H7 (cell line): ENCODE measurements at places on chromosomes 4 and X. TPM values are rescaled to one million over a fixed set of nuclear protein-coding genes. Genes with fewer than 3 reads are reported as not detected.

IL2 gene
- not detected in 2 replicates for total RNA-seq

ANK2 gene
- 13.3 and 18.2 TPM in 2 replicates for total RNA-seq

STATH gene
- total RNA-seq: not detected in 2 replicates

CPEB2 gene
- 1.9 and 2.0 TPM in 2 replicates for total RNA-seq

SSX1 gene
- total RNA-seq: 0.14 and 0.18 TPM in 2 replicates

SLC38A5 gene
- 44.0 and 65.0 TPM in 2 replicates for total RNA-seq

GPR34 gene
- not detected in 2 replicates for total RNA-seq

PPP1R2C gene
- total RNA-seq: not detected in 2 replicates

SCD5 gene
- total RNA-seq: 2.3 and 4.8 TPM in 2 replicates

ZBTB49 gene
- 2.4 and 3.7 TPM in 2 replicates for total RNA-seq

DNA sequence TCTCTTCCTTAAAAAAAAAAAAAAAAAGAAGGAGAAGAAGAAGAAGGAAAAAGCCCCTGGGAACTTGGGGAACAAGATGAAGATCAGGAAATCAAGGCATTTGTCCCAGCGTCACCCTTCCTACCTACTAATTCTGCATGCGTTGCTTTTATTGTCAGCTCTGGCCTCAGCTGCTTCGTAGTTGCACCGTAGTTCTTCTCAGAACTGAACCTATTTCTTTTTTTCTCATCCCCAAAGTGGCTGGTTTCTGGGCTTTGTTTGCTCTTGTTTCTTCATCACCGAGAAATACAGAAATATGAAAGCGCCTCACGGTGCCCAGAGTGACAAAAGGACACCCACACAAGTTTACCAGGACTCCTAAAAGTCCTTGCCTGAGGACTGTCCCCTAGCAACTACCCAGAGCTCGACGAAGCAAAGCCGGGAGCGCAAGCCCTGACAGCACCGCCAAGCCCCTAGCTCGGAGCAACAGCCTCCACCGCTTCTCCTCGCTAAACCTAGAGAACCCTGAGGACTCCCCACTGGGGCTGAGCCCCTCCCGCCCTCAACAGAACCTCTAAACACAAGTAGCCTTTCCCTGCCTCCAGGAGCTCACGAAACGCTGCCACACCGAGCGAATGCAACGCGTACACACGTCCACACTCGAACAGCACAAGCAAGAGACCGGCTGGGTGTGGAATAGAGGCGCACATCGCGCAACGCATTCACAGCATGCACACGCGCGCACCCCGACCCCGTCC, 710 bp downstream of the PRKG2 start:
- peak; percentile 63 for DNase-seq

- peak; percentile 67 for DNase-seq
These were observed 8.1 kb downstream of the RTL5 start for GRCh38 chrX:72123471-72124185.

GRCh38 chr4:33090910-33091309, 2370.7 kb downstream of the PCDH7 start:
- no peak for DNase-seq

GRCh38 chr4:80270868-80271267, 4.4 kb downstream of the FGF5 start:
- no peak for DNase-seq

GRCh38 chr4:170671171-170671570, 581.4 kb upstream of the AADAT start:
- no peak for DNase-seq

DNA sequence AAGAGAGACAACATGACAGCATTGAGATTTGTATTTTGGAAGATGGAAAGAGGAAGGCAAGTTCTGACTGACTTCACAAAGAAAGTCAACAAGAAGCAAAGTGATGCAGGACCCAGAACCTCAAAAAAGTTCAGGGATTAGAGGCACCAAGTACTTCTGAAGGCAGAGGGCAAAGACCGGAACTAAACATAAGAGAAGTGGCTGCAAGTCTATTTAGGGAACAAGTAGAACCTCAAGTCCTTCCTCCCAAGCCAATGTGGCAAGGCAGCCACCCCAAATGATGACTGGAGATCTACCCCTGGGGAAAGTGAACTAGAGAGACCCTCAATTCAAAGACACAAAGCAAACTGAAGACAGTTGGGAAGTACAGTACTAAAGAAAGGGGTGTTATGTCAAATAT, 46.6 kb downstream of the SLC39A8 start:
- DNase-seq: no peak

DNA sequence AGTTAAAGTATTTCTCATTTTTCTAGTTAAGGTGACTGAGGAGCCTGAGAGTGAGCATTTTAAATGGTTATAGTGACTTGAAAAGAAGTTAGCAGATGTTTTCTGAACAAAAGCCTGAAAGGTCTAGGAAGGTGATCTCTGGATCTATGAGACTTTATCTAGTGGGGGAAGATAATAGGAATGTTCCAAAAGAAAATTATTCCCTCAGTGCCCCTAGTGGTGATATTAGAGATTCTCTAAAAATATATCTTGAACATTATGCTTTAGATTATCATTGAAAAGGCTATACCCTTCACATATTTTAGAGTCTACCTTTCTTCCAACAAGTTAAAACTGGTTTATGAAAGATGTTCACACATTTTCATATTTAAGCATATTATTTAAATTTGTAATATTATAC, 69.0 kb upstream of the SPANXN1 start:
- DNase-seq: no peak

DNA sequence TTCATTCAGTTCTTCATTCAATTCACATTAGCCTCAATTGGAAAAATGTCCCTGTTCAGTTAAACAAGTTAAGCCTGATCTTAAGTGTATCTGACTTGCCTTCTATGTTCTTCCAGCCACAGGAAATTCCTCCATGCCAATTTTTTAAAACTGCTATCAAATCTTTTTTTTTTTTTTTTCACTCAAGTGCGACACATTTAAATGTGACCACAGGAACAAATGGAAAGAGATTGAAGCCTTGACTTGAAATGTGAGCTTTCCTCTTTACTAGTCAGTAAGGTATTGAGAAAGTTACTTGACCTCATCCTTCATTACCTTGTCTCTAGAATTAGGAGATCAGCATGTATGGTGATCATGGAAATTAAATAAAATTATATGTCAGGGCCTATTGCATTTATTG, 165.1 kb downstream of the SLIT2 start:
- DNase-seq: no peak

- no peak for DNase-seq
These were observed 40.8 kb upstream of the FOXR2 start for GRCh38 chrX:55582447-55582846.

GRCh38 chr4:81512757-81513501, 41.2 kb upstream of the RASGEF1B start:
- no peak for DNase-seq

- DNase-seq: peak; percentile 92
These were observed 5.9 kb downstream of the IRAK1 start for GRCh38 chrX:154013614-154014360.

- no peak for DNase-seq
These were observed 7.7 kb downstream of the TLR7 start for GRCh38 chrX:12874581-12874980.

DNA sequence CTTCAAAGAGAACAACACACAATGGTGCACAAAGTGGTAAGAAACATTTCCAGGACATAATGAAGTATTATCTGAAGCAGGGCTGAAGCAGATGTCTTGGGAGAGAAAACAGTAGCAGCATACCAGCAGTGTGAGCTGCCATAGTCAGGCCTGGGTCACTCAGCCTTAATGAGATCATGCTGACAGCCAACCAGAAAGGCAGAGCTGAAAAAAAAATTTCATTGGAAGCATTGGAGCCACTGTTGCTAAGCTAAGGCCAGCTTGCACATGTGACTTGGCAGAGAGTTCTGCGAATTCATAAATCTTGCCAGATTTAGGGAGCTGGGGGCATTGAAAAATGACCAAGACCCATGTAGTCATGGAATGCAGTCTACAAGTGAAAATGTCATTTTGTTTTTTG, 444.0 kb upstream of the PITX2 start:
- no peak for DNase-seq

DNA sequence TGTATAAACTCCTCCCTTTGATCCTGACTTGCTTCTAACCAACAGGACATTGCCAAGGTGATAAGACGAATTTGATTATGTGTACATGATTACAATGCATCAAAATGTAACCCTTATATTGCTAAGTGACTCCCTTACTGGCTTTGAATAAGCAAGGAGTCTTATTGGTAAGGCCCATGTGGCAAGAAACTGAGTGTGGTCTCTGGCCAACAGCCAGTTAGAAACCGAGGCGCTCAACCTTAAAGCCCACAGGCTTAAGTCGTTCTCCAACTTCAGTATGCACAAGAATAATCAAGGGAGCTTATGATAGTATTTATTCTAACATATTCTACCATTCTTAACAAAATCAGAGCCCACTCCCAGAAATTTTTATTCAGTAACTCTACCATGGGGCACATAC, 374.2 kb upstream of the F9 start:
- no peak for DNase-seq

DNA sequence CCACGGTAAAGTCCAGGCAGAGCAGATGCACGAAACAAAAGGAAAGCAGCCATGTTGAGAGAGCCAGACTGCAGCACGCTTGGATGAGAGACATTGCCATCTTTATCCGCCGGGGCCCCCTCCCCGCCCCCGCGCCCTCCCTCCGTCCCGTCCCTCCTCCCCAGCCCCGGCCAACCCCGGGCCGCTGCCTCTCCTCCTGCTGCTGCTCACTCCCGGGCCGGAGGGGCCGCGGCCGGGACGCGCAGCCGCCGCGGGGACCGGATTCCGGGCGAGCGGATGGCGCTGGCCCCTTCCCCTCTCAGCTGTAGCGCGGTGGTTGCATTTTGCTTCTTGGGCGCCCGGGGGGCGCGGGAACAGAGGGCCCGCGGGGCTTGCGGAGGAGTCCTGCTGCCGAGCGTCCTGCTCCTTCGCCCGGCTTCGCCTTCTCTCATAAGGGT, 542 bp downstream of the RNF150 start:
- peak; percentile 89 for DNase-seq

- peak; percentile 76 for DNase-seq
These were observed 1.3 kb upstream of the ARX start for GRCh38 chrX:25016938-25017598.

- no peak for DNase-seq
These were observed 9.8 kb upstream of the TIGD2 start for GRCh38 chr4:89101256-89102161.

GRCh38 chrX:20547611-20548051, 280.9 kb upstream of the RPS6KA3 start:
- no peak for DNase-seq

DNA sequence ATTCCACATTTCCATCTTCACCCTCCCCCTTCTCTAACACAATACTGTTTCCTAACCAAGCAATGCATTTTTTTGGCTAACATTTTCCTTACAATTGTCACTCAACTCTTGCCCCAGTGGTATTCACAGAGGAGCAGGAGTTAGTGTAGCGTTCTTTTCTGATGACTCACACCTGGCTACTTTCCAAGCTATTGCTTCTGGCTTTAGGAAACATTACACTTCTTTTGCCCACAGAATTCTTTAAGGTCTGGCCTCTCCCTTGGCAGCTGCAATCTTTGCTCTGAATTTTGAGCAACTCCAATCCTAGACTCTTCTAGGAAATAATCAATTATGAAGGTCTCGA, 27.5 kb upstream of the PDGFC start:
- DNase-seq: no peak

DNA sequence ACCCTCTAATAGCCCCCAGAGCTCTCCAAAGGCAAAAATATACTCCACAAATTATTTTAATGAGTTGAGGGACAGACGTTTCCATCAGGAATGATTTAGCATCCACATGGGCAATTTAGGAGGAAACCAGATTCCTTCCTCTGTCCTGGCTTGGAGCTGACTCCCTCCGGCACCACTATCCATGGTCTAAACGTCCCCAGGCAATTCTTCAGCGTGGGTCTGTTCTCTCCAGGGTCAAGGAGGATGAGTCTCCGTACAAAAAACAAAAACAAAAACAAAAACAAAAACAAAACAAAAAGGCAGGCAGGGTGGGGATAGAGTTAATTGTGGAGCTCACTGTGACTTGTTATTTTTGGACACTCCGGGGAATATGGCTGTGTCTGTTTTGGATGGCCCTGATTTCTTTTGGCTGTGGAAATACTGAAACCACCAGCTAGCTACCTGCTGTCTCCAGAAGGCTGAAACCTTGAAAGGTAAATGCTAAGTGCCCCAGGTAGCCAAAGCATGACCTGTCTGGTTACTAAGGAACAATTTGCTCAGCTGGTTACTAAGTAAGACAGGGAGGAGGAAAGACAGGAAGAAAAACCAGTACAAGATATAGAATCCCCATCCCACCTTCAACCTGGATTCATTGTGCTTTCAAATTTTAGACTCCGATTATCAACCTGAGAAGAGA, 419.1 kb upstream of the LCORL start:
- no peak for DNase-seq

- DNase-seq: no peak
These were observed 110.3 kb downstream of the AREG start for GRCh38 chr4:74555231-74555630.

DNA sequence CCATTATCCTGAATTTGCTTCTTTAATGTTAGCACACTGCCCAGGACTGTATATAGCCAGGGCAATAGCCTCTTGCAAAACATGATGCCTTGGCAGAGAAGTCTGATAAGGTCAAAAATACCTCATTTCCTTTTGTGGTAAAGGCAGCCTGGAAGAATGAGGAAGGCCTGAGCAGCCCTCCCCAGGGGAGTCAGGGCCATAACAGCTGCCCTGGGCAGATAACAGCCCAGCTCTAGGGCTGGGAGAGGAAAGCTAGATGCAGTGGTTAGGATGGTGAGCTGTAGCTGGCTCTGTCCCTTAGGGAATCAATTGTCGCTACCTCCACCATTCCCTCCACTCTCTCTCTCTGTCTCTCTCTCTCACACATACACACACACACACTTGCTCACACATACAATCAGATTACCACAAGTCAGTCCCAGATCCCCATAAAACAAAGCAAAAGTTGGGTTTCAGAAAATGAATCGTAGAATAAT, 29.2 kb downstream of the EFHC2 start:
- DNase-seq: peak; percentile 8
